ENCODE measurements at places on chromosomes 2 and 18.

DNA sequence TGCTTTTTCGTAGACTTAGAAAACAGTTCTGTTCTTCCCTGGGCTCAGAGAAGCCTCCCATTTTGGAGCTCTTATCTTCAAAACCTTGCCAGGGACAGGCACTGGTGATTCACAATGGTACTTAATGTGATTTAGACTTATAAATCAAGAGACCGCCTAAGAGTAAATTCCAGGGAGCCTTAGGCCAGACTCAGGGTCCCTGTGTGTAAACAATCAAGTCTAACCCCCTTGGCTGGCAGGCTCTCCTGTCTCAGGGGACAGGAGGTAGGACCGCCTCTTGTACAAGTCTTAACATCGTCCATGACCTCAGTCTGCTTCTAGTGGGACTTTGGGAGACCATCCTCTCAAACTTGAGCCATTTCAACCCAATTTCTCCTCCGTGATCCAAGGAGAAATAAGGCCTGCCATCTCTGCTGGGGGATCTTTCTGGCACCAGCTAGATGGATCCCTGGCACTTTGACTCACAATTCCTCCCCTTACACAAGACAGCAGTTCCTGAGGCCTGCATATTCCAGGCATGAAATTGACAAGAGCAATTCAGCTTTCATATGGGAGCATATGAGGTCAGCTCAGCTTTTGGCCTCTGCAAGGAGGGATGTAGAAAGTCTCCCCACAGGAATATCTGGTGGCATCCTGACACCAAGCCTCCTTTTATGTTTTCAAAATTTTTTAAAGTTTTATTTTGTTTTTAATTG, 487.0 kb downstream of the TNS1 start:
- DNase-seq, result no peak

GRCh38 chr2:81523344-81523743, 1218.8 kb upstream of the LRRTM1 start:
- DNase-seq, result no peak

GRCh38 chr2:152330235-152330866, 4.6 kb upstream of the FMNL2 start:
- DNase-seq, result no peak

GRCh38 chr2:239363946-239364637, 36.7 kb downstream of the HDAC4 start:
- no peak for DNase-seq

DNA sequence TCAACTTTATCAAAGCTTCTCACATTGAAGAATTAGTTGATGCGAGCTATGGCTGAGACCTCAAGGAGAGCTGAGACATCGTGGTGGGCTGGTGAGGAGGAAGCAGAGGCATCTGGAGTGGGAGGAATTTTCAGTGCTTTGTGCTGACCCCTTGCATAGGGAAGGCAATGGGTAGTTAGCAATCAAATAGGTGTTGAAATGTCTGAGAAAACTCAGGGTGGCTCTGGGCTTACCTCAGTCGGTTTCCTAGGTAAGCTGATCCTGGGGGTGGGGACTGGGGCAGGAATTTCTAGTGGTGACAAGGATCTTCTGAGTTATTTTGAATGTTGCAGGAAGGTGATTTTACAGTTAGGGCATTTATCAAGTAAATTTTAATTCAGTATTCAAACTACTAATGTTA, 20.7 kb upstream of the DPP10 start:
- DNase-seq, result no peak

GRCh38 chr2:20604951-20605381, 45.9 kb downstream of the HS1BP3 start:
- peak; percentile 84 for DNase-seq

- no peak for DNase-seq
Observed at GRCh38 chr18:44290366-44290977, 390.2 kb upstream of the SETBP1 start.

- DNase-seq, result no peak
Observed at GRCh38 chr18:52657043-52657805, 317.2 kb downstream of the DCC start.

DNA sequence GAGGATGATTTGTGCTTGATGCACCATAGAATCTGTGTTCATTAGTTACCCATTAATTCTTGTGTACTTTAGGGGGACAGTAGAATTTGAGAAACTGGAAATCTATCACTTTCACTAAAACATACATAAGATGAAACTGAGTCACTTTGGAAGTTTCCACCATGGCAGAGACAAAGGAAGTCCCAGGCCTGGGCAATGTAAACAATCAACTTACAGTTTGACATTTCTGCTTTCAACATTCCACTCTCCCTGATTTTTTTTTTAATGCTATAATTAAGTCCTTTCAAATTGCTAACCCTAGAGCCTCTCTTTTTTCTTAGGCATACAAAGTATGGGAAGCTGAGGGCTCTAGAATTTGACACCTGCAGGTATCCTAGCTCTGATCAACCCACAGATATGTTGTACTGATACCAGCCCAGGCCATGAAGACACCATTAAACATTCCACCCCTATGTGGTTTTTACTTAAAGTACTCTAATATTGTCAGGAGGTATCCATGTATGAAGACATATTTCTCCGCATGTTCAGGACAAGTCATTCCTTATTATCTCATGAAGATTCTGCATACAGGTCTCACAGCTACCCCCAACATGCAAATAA, 88.5 kb upstream of the GLS start:
- DNase-seq, result peak; percentile 41

GRCh38 chr2:235537186-235537585, 43.3 kb downstream of the AGAP1 start:
- no peak for DNase-seq

DNA sequence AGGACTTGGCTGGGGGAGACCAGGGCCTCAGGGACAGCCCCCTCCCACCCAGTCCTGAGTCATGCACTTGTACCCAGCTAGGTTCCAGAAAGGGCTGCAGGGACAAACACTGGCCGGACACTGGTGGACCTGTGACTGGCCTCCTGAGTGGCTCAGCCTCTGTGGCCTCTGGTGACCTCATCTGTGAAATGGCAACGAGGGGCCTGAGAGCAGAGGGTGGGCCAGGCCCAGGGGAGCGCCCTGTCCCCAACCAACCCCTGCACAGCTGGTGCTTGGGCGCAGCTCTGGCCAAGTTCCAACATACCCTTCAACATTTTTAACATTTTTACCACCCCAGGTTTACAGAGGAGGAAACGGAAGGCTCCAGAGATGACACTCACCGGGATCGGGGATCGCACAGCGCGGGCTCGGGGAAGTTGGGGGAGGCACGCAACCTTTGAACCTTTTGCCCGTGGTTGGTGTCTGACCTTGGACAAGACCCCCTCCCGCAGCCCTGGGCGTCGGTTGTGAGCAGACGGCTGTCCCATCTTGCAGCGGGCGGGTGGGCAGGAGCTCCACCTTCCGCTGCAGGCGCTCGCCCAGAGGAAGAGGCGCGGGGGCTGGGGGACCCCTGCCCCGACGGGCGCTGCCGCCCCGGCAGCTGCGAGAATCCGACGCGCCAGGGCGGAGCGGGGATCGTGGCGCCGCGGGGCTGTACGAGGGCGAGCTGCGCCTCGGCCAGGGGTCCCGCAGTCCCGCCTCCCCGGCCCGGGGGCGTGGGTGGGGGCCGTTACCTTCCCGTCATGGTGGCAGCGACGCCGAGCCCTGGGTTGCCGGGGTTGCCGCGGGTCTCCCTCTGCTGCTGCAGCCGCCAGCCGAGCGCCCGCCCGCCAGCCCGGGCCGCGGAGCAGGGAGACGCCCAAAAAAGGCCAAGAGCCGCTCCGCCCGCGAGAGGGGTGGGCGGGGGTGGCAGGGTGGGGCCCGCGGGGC, 805 bp downstream of the LIMS2 start:
- DNase-seq, result no peak

DNA sequence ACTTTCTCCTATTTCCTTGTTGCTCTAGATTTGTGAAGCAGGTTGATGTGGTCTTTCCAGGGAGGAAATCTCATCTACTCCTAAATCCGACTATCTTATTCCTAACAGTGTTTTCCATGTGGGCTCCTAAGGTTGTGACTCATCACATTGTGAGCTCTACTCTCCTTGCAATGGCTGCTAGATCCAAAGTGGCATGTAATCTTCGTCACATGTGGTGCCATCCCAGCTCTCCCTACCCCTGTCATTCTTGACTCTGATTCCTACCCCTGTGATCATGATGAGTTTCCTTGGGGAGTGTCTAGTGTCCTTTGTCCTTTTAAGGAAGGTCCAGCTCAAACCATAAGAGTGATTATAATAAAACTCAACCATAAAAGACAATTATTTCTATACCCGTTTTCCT, 47.3 kb upstream of the GULP1 start:
- DNase-seq, result no peak

DNA sequence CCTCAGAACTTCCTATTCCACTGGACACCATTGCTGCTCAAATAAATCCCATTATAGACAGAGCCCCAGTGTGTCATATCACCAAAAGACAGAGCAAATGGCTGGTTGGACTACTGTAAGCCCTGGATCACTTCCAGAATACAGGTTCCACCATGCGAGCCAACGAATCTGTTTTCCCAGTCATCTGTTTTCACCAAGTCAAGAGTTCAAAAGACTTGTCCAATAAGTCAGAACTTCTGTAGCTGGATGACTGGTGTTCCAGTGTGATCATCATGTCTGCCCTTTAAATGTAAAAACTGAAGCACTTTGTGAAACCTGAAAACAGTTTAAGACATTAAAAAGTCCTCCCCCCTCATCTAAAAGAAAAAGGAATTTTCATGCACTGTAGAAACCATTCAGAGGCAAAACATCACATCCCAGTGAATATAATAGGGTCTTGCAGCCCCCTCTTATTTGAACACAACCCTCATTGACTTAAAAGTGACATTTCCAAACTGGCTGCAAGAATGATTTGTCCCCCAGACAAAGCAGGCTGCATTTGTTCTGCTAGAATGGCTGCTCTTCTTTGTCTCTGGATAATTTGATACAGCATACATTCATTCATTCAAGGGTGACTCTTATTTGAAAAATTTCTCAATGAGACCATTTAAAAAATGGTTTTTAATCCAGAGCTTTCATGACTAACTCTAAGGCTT, 64.6 kb upstream of the TANC1 start:
- no peak for DNase-seq

- DNase-seq, result no peak
Observed at GRCh38 chr2:120780402-120780801, 44.7 kb downstream of the GLI2 start.

- DNase-seq, result peak; percentile 48
Observed at GRCh38 chr2:17747684-17748452, 5.7 kb downstream of the SMC6 start.

- no peak for DNase-seq
Observed at GRCh38 chr2:30493440-30493839, 46.4 kb downstream of the LCLAT1 start.

- no peak for DNase-seq
Observed at GRCh38 chr2:177106212-177106611, 106.4 kb upstream of the HNRNPA3 start.

- peak; percentile 36 for DNase-seq
Observed at GRCh38 chr2:215435280-215435869, 493 bp downstream of the FN1 start.

DNA sequence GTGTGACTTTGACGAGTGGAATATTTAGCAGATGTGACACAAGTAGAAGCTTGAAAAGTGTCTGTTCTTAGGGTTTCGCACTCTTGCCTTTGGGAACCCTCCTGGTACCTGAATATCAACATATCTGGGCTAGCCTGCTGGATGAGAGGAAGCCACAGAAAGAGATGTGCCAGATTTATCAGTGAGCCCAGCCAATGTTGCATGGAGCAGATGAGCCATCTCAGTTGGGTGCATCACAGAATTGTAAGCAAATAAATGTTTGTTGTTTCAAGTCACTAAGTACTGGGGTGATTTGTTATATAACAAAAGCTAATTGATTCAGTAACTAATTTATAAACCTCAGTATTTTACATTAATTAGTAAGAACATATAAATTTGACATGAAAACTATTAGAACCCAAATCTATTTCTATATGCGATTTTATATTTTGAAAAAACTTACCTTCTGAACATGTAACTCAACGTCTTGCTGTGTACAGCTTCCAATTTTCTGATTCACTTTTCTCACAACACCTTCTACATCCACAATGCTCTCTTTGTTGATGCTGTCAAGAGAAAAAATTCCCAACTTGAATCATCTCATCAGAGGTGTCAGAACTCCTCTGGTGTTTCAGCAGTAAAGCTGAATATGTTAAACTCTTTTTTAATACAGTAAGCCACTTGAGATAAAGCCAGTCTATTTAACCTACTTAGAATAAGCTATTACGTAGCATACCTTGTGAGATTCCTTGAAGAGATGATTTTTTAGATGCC, 42.3 kb downstream of the DARS1 start:
- DNase-seq, result no peak

DNA sequence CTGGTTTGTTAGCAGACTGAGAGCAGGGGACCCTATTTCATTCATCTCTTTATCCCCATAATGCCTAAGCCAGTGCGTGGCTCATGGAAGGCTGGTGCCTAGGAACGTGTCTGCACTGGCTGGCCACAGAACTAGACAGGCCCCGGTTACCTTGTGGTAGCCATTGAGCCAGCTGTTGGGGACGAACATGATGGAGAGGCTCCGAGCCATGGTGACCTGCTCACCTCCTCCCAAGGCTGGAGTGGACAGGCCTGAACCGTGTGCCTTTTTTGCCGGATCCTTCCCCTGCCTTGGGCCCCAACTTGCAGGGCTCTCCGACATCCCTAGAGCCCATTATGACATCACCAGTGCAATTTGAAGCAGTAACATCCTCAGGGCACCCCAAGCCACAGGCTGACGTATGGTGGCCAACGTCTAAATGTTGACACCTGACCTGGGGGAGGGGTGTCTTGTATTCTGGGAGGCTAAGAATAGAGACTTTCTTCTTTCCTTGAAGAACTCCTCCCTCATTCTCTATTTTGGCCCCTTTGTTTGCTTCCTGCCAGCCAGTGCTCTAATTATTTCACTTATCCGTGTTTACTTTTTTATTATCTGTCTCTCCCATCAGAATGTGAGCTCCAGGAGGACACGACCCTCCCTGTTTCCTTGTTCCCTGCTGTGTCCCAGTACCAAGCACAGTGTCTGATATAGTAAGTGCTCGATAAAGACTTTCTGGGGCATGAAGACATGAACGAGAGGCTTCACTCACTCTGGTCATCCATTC, 12.2 kb upstream of the DNPEP start:
- no peak for DNase-seq

DNA sequence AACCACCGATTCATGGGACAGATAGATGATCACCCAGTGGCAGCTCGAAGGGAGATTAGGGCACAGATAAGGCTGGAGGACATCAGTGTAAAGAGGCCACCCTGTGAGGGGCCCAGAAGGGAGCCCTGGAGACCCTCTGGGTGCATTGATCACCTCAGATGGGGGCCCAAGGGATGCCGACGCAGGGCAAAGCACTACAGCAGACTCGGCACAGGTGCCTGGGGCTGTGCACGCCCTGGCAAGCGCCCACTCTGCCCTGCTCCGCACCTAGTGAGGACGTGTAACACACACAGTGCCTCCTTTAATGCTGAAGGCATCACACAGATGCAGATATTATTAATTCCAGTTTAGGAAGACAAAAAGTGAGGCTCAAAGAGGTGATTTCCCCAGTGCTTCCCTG, 9.5 kb downstream of the GYPC start:
- DNase-seq, result no peak

DNA sequence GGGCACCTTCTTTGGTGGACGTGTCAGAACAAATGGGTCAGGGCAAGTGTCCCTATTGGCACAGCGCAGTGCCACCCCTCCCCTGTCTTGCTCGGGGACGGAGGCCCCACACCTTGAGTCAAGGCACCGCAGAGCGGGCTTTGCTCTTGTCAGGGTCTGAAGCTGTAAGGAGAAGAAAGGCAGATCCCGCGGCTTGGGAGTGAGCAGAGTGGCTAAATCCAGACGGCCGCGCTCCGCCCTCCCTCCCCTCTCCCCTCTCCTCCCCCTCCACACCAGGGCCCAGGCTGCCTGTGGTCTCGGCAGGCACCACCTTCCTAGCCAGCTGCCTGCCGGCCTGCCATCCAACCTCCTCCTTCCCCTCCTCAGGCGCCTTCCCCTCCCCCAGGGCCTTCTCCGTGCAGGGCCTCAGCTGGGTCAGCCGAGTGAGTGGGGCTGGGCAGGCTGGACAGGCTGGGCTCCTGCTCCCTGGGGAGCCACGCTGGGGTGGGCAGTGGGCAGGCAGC, 25.8 kb downstream of the SPEG start:
- DNase-seq, result peak; percentile 89

Measured in fibroblast of villous mesenchyme (primary cell).